Bladder microvascular endothelial cell (primary cell): ENCODE measurements at places on chromosomes 7 and 10. TPM values are rescaled to one million over a fixed set of nuclear protein-coding genes. Genes with fewer than 3 reads are reported as not detected.

The C7orf33 gene
- not detected in 2 replicates for total RNA-seq

The HOXA1 gene
- total RNA-seq: 0.49 and 0.63 TPM in 2 replicates

The FAM20C gene
- 3.1 and 8.2 TPM in 2 replicates for total RNA-seq

The CALCR gene
- not detected in 2 replicates for total RNA-seq

The TMEM176A gene
- 0.25 TPM in 1 of 2 replicates, not detected in the other for total RNA-seq

The SAP25 gene
- total RNA-seq: not detected in 2 replicates

The ASZ1 gene
- total RNA-seq: not detected in 2 replicates

The NKX2-3 gene
- under 0.01 TPM in 1 of 2 replicates, not detected in the other for total RNA-seq

The UCMA gene
- total RNA-seq: not detected in 2 replicates

The IL2RA gene
- total RNA-seq: not detected in 2 replicates

The ST8SIA6 gene
- 0.16 and 0.25 TPM in 2 replicates for total RNA-seq

The CTAGE6 gene
- total RNA-seq: 0.32 and 1.5 TPM in 2 replicates

The FAM237B gene
- total RNA-seq: not detected in 2 replicates

The OR9A2 gene
- total RNA-seq: 0.06 TPM in 1 of 2 replicates, not detected in the other

The ELFN1 gene
- total RNA-seq: 0.57 and 0.81 TPM in 2 replicates

The EVX1 gene
- not detected in 2 replicates for total RNA-seq

The ARMC3 gene
- total RNA-seq: not detected in 2 replicates

The CYP3A5 gene
- total RNA-seq: not detected in 2 replicates

The PDE6C gene
- total RNA-seq: not detected in 2 replicates

The SLC26A5 gene
- total RNA-seq: under 0.01 and 1.3 TPM in 2 replicates

The VWDE gene
- total RNA-seq: under 0.01 and 0.13 TPM in 2 replicates

The MYOZ1 gene
- not detected in 2 replicates for total RNA-seq

The DDIT4 gene
- 166 and 174 TPM in 2 replicates for total RNA-seq

The C7orf57 gene
- total RNA-seq: 0.19 TPM in 1 of 2 replicates, not detected in the other

The SVOPL gene
- total RNA-seq: not detected in 2 replicates

The GRM3 gene
- not detected in 2 replicates for total RNA-seq

The C10orf62 gene
- 0.06 TPM in 1 of 2 replicates, not detected in the other for total RNA-seq

The SLC18A2 gene
- not detected in 2 replicates for total RNA-seq

The SFTPA1 gene
- total RNA-seq: not detected in 2 replicates

The HNRNPF gene
- 226 and 312 TPM in 2 replicates for total RNA-seq

The LFNG gene
- 6.3 and 32.2 TPM in 2 replicates for total RNA-seq

The KLF14 gene
- total RNA-seq: not detected in 2 replicates

The CFAP69 gene
- total RNA-seq: 1.3 and 2.4 TPM in 2 replicates

The SORCS1 gene
- not detected in 2 replicates for total RNA-seq
